Smooth muscle cell of bladder (primary cell): ENCODE measurements at places on chromosomes 2 and 18. TPM values are rescaled to one million over a fixed set of nuclear protein-coding genes. Genes with fewer than 3 reads are reported as not detected.

The DTNA gene
- total RNA-seq: 7.4 and 11.7 TPM in 2 replicates

The GCFC2 gene
- total RNA-seq: 7.5 and 10.1 TPM in 2 replicates

The C2orf80 gene
- total RNA-seq: not detected in 2 replicates

The CCDC148 gene
- 0.28 and 0.46 TPM in 2 replicates for total RNA-seq

The LRRC30 gene
- total RNA-seq: not detected in 2 replicates

The COLEC12 gene
- total RNA-seq: 29.0 and 79.5 TPM in 2 replicates

The COL5A2 gene
- 779 and 785 TPM in 2 replicates for total RNA-seq

The NT5C1B gene
- total RNA-seq: not detected in 2 replicates

The GNLY gene
- not detected in 2 replicates for total RNA-seq

The HMSD gene
- under 0.01 TPM in 2 replicates for total RNA-seq

The LCT gene
- not detected in 2 replicates for total RNA-seq

The SF3B6 gene
- 127 and 139 TPM in 2 replicates for total RNA-seq

The IFIH1 gene
- 3.4 and 4.8 TPM in 2 replicates for total RNA-seq

The TANC1 gene
- 16.3 and 20.2 TPM in 2 replicates for total RNA-seq

The TMEM198 gene
- 1.3 and 1.8 TPM in 2 replicates for total RNA-seq

The IL1RL2 gene
- 0.85 and 1.5 TPM in 2 replicates for total RNA-seq

The RESP18 gene
- not detected in 2 replicates for total RNA-seq

The FN1 gene
- total RNA-seq: 808 and 2,278 TPM in 2 replicates

The TMEM200C gene
- total RNA-seq: 0.14 and 0.74 TPM in 2 replicates

The FAM161A gene
- 1.00 and 1.9 TPM in 2 replicates for total RNA-seq

The AQP4 gene
- not detected in 2 replicates for total RNA-seq

The LYG2 gene
- total RNA-seq: not detected in 2 replicates

The IL37 gene
- not detected in 2 replicates for total RNA-seq
